ENCODE measurements at places on chromosomes 7 and 10.

GRCh38 chr10:21092683-21093524 lies 195.8 kb upstream of the NEBL start:
- no peak for DNase-seq

GRCh38 chr10:120600871-120601649 lies 144.0 kb downstream of the PLPP4 start:
- DNase-seq, result no peak

DNA sequence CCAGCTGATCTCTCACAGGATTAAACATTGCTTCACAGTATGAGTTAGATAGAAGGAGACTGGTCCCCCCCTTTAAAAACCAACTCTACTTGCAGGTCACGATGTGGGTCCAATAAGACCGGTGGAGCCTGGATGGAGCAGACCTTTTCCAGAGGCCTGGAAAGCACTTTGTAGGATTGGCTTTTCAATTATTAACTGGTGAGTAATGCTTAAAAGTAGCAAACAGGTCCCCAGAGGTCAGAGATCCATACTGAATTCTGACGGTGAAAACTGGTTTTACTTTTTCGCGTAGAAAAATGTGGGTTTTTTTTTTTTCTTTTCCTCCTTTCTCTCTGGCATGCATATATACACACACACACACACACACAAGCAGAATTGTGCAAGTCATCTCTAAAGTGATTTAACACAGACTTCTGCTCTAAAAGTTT lies 74.9 kb upstream of the OGDHL start:
- DNase-seq, result no peak

- DNase-seq, result no peak
These were observed 373.3 kb downstream of the HTR7 start for GRCh38 chr10:90484518-90484917.

- DNase-seq, result no peak
These were observed 176.5 kb upstream of the FRMD4A start for GRCh38 chr10:14507176-14507575.

DNA sequence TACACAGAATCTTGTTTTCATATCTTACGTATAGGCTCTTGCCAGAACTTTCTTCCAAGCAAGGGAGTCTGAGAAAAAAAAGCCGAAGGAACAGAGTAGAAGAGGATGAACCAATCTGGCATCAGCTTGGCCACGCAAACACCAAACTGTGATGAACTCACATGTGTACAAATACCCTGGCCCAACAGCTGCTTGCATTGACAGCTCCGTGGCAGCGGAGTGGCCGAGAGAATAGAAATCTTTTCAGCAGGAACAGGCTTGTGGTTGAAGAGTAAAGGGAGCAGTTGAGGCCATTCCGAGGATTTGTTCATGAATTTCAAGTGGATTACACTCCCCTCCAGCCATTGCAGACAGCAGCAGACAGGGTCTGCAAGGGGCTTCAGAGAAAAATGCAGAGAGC lies 173.8 kb upstream of the PLXNA4 start:
- DNase-seq, result no peak

GRCh38 chr7:106057962-106058927 lies 53.9 kb downstream of the SYPL1 start:
- peak; percentile 52 for DNase-seq

DNA sequence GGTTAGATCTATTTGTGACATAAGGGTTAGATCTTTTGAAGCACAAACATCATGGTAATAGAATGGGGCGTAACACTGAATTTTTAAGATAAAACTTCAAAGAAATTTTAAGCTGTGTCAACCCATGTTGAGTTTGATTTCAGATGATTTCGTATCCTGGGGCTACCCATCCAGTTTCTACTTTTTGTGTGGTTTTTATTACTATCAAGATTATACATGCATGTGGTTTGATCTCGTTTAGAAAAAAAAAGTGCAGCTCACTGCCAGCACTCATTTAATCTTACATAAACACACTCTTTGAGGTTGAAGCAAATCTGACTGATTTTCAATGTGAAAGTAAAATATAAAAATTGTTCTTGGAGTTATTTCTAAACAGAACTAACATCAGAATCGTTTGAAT lies 140.8 kb upstream of the GRB10 start:
- no peak for DNase-seq

DNA sequence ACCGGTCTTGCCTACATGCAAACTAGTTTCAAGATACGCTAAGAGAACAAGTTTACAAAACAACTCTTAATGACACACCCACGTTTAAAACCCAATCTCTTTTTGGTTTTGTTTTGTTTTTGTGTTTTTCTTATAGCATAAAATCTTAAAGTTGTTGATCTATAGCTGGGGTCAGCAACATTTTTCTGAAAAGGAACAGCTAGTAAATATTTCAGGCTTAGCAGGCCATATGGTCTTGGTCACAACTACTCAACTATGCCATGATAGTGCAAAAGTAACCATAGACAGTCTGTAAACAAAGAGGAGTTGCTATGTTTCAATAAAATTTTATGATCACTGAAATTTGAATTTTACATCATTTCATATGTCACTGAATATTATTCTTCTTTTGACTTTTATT lies 327.4 kb downstream of the AGMO start:
- DNase-seq, result no peak

- DNase-seq, result no peak
These were observed 41.2 kb upstream of the COBL start for GRCh38 chr7:51357821-51358220.

- no peak for DNase-seq
These were observed 3.5 kb downstream of the SHH start for GRCh38 chr7:155808549-155809331.

Data from GM12891 (cell line).